ENCODE measurements at places on chromosomes 3 and 15.

DNA sequence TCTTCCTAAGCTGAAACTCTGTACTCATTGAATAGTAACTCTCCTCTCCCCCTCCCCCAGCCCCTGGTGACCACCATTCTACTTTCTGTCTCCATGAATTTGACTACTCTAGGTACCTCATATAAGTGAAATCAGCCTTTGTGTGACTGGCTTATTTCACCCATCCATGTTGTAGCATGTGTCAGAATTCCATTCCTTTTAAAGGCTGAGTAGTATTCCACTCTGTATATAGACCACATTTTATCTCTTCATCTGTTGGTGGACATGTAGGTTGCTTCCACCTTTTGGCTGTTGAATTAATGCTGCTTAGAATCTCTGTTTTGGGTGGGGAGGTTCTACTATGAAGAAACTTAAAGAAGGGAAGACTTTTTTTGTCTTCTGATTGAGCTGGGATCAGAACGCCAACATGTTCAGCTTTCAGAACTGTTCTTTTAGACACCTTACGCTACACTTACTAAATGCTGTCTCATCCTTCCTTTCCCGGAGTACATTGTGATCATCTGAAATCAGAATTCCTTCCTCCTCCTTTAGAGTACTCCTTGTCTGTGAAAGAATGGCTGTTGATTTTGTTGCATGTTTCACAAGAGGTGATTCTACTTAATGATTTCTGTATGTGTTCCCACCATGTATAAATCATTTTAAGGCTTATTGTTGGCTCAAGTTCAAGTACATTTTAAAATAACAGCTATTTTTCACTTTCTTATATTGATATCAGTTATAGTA, 50.3 kb downstream of the MRPS25 start:
- DNase-seq: no peak

- no peak for DNase-seq
Measured at GRCh38 chr3:24937780-24938179, 443.1 kb upstream of the THRB start.

GRCh38 chr3:114597012-114597411, 303.2 kb downstream of the TIGIT start:
- no peak for DNase-seq

GRCh38 chr15:99102332-99103235, 2.3 kb upstream of the SYNM start:
- no peak for DNase-seq

DNA sequence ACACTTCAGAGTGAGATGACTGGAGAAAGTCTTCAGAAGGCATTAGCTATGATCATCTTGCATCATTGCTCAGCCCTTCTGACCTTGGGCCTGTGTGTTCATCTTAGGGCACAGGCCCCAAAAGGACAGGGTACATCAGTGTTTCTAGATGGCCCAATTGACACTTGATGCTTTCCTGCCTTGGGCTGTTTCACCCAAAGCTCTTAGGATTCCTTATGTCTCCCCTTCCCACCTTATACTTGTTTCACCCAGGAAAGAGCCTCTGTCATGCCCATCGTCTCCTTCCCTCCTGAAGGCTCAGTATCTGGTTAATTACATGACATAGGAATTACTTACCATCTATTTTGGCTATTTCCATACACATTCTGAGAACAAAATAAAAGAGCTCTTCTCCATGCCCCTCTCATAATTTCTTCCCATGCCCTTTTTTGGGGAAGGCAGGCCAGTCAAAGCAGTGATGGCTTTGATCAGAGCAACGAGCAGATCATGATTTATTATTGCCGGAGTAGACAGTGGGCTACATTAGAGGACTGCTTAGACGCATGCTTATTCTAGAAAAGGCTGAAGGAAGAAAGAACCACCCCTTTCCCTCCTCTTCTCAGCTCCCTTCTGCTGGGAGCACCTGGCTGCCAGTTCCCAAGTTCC, 72.9 kb downstream of the GHSR start:
- no peak for DNase-seq

GRCh38 chr3:128472449-128473179, 5.9 kb upstream of the DNAJB8 start:
- no peak for DNase-seq

DNA sequence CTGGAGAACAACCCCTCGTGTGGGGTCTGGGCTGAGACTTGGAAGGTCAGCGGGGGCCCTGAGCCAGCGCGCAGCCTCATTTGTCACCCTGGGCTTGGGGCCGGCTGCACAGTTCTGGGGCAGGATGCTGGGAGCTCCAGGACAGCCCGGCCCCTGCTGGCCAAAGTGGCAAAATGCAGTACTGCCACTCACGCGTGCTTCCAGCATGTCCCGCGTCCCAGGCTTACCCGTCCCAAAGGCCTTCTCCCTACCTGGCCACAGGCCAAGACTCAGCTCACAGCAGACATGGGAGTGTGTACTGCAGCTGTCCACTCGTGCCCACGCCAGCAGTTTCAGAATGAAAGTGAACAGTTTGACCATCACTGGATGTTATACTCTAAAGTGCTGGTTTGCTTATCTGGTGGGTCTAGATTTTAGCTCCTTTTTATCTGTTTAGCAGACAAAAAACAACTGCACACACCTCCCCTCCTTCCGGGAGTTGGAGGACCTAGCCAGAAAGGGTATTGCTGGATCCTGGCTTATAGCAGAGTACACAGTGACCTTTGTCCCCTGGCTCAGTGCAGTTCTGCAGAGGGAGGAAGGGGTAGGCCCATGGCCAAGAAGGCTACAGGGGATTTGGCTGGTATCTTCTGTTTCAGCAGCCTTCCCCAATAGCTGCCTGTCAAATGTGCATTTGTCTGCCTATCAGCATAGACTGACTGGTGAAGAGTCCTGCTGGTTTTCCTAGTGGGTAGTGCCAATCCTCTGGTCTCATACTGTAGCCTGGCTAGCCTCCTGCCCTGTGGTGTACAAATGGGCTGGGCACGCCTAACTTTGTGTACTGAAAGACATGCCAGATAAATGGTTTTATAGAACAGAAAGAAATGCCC, 23.2 kb upstream of the IP6K2 start:
- DNase-seq: peak; percentile 24

DNA sequence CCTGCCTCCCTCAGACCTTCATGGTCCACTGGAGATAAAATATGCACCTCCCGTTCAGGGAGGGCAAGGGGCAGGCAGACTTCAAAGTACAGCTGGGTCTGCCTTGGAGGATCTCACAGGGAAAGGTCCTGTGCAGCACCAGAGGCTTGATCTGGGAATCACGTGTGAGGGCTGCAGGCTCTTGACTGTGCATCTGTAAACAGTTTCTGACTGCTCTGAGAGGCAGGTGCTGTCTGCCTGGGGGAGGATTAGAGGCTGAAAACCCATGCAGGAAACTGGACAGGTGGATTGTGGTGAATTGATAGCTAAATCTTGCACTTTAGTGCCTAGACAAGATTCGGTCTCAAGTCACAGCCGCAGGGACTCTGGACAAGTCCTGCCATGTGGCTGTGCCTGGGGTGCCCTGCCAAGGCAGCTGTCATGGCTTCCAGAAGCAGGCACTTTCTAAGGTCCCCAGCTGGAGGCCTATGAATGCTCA, 239.3 kb downstream of the EPHB1 start:
- DNase-seq: no peak

- no peak for DNase-seq
Measured at GRCh38 chr3:186261638-186262037, 100.4 kb downstream of the DGKG start.

All from activated T-cell treated with anti-CD3 and anti-CD28 coated beads for 1 hour (primary cell).